Cerebellar nuclear complex (tissue), 1 donor: ENCODE measurements at places on chromosomes 3 and 15.
A peak's percentile ranks its signal among the peaks of the same experiment; 100 is the strongest.

DNA sequence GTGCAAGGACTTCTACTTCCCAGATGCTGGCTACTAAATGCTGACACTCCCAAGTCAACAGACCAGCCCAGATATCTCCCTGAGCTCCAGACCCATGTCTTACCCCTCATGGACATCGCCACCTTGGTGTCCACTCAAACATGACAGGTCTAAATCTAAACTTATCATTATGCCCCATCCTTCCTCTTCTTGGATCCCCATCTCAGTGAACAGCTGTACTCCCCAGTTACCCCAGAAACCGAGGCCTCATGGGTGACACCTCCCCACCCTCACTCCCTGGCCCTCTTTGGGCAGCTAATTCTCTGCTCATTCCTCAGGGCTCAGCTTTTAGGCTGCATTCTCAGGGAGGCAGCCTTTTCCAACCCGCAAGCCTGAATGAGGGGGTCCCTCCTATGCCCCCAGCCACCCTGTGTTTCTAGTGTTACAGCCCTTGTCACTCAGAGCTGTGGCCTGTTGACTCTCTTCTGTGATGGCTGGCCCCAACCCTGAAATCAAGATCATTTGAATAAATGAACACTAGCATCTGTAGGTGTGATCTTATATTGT lies 5.4 kb downstream of the EHD4 start:
- DNase-seq = no peak

GRCh38 chr15:33846862-33847261 lies 121.4 kb upstream of the CHRM5 start:
- DNase-seq = no peak

- no peak for DNase-seq
Measured at GRCh38 chr15:60400944-60401343, 3.2 kb upstream of the ANXA2 start.

DNA sequence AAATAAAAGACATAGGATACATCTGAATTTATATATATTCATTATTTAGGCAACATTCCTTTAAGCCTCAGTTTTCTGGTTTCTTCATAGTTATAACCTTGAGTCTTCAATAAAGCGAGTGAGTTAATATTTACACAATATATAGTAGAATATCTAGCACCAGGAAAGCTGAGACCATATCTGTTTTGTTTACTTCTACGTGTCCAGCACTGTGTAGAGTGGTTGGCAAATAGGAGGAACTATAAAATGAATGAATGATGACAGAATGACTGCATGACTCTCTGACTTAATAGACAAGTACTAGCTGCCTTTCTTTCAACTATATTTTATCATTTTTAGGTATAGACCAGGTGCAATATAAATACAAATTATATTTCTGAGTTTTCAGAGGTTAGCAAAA lies 197.8 kb upstream of the RBMS3 start:
- DNase-seq = no peak

DNA sequence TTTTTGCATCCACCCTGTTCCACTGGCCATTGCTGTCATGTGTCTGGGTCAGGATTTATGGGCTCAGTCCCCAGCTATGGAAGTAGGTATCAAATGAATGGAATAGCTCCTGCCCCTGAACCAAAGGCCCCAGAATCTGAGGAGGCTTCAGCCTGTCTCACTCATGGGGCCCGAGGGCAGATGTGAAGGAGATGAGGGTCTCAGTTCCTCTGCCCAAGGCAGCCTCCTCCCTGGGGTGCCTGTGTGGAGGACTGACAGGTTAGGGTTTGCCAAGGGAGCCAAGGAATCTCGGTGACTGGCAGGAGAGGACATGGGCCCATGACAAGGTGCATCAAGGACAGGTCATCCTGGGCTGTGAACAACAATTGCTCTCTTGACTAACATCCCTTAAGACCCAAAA lies 70.4 kb downstream of the CPN2 start:
- DNase-seq = no peak

DNA sequence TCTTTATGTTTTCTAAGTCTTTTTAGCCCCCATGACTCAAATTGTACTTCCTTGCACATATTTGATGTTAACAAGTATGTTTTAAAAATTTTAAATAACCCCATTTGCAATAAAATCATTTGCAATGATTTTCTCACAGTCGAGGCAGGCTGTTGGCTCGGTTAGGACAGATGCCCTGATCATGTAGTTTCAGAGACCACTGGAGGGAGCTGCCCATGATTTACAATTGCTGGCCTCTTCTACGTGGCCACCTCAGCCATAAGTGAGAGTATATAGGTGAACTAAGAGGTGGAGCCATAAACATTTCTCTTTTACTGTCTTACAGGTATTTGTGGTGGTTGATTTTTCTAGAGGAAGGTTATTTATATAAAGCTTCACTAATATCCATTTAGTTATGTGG lies 1.7 kb downstream of the DTWD1 start:
- DNase-seq = no peak

DNA sequence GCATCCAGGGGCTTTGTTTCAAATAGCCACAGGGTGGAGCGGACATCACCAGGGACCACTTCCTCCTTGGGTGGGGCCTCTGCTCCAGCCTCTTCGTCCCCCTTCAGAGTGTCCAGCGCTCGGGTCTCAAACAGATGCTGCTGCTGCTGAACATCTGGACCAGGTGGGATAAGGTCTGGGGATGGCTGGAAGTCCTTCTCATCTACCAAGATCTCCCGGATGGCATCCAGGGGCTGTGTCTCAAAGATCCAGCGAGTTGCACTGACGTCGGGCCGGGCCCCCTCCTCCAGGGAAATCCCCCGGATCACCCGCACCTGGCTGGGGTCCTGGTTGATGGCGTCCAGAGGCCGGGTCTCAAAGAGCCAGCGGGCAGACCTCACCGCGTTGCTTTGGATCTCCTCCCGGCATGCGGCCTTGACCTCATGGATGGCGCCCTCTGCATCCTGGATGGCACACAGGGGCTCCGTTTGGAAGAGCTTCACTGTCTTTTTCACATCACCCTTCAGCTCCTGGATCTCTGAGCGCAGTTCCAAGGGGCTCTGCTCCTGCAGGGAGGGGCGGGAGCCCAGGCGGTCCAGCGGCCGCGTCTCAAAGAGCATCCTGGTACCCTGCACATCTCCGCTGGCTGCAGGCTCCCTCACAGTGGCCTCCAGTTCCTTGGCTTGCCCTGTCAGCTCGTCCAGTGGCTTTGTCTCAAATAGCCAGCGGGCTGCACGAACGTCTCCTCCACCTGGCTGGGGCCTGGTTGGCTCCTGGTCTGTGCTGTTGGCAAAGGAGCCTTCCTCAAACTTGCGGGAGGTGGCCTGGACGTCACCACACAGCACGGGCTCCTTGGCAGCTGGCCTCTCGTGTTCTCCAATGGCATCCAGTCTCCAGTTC lies 3.9 kb downstream of the XIRP1 start:
- DNase-seq = no peak

DNA sequence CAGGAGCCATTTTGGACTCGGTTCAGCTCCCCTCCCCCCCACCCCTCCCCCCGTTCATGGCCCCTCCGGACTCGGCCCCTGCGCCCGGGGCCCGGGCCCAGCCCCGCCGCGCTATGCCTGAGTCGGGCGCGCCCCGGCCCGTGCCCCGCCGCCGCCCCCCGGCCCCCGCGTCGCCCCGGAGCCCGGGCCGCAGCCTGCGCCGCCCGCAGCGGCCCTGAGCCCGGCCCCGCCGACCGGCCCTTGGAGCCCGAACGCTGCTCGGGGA lies 155 bp downstream of the ACVR2B start:
- no peak for DNase-seq

- no peak for DNase-seq
Measured at GRCh38 chr3:121768452-121768851, 18.9 kb upstream of the GOLGB1 start.

DNA sequence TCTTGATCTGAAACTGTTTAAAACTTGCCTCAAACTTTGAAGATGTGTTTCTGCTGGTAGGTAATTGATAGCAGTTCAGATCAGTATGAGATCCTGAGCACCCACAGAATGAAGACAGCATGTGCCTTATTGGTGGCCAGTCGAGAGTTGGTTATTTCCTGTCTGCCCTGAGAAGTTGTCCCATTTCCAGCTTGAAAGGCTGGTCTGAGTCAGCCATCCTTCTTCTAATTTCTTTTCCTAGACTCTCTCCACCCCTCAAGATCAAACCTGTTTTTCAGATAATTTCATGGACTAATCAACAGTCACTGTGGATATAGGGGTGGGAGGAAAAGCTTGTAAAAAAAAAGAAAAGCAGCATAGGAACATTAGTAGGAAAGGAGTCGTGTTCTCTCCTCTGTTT lies 464.4 kb downstream of the FOXP1 start:
- no peak for DNase-seq

DNA sequence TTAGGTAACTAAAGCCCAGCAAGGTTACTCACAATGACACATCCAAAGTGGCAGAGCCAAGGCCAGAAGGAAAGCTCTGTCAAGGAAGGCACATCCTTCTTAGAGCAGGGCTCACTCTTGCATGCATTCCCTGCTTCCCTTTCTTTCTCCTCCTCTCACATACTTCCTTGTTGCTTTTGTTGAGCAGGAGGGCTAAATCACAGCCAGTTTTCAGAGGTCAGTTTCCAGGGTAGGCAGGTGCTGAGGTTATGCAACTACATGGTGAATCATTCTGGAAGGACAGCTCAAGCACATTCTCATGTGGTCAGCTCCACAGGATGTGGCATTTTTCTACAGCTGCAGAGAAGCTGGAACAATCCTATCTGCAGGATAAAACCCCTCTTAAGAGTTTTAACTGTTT lies 275.6 kb downstream of the ZNF621 start:
- no peak for DNase-seq

DNA sequence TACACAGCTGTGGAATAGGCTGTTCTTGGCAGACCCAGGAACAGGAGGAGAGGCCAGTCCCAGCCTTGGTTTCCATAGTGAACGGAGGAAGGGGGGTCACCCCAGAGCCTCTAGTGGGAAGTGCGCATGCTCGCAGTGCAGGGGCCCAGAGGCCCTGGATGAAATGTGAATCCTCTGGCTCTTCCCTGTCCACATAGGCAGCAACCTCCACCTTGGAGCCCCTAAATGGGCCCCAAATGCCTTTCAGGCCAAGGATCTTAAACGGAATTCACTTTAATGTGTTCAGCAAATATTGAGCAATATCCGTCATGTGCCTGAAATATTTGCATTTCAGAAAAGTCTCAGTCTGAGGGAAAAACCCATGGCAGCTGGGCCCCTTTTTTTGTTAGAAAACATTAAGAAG lies 3.3 kb upstream of the NDN start:
- DNase-seq = no peak

- DNase-seq = no peak
Measured at GRCh38 chr15:29937956-29938355, 115.7 kb upstream of the TJP1 start.

DNA sequence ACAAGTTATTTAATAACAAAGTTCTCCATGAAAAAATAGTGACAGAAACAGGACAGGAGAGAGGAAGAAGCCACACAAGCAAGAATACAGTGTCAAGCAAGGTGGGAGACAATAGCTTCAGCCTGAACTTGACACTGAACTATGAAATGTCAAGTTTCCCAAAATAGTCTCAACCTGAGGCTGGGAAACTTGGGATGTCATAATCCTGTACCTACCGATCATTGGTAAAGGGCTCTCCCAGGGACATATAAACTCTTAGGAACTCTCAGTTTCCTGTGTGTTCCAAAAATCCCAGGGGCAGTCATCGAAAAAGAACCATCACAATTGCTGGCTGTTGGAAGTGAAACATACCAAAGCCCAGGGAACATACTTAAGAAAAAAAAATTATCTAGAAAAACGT lies 211.6 kb downstream of the P3H2 start:
- no peak for DNase-seq

GRCh38 chr15:42548249-42549031 lies at the start of the genes HAUS2 and LRRC57:
HAUS2 (plus strand) TSS chr15:42548838; CDS start chr15:42548873, 35 bp downstream.
LRRC57 (minus strand) TSS chr15:42548793; CDS start chr15:42548434, 359 bp downstream.
- peak; percentile 34 for DNase-seq

- DNase-seq = no peak
Measured at GRCh38 chr3:98108162-98108561, 21.2 kb downstream of the OR5AC2 start.

DNA sequence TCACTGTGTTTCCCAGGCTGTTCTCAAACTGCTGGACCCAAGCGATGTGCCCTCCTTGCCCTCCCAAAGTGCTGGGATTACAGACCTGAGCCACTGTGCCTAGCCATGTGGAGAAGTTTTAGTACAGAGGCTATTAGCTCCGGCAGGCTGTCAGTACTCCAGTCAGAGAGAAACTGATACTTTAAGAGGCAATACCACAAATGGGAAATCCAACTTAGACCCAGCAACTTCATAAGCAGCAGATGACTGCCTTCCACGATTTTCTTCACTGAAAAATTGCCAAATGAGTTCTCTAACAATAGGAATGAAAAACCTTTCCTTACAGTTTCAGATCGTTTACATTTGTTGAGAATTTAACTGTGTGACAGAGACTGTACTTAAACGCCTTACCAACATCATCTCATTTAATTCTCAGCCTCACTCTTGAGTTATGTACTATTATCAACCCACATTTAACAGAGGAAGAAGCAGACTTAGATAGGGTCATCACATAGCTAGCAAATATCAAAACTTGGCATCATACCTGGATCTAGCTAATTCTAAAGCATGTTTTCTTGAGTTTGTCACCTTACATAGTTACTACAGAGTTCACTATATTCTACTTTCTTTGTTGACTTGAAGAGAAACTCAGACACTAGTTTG lies 127.4 kb downstream of the TCF12 start:
- no peak for DNase-seq

- DNase-seq = no peak
Measured at GRCh38 chr15:50117431-50118027, 1.5 kb downstream of the ATP8B4 start.

DNA sequence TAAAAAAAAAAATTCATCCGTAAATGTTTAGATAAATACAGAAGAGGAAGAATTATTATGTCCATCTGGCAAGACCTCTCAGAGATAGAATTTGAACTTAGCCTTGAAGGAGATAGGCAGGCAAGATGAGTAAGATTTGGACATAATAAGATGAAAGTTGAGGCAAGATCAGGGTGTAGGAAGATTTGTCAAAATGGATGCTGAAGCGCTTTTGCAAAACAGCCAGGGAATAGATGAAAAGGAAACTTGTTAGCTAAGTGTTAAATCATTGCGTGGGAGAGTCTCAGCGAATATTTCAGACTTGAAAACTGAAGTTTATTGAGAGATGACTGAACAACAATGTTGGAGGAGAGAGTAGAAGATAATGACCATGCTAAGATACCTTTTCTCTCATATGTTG lies 7.2 kb downstream of the BRK1 start:
- no peak for DNase-seq

- DNase-seq = no peak
Measured at GRCh38 chr3:17580901-17581300, 161.5 kb downstream of the TBC1D5 start.

GRCh38 chr3:72887705-72888545 lies at the start of gene GXYLT2:
GXYLT2 (plus strand) TSS chr3:72888046; CDS start chr3:72888234, 188 bp downstream.
- no peak for DNase-seq

- DNase-seq = no peak
Measured at GRCh38 chr3:189862385-189862998, 231.3 kb downstream of the TP63 start.

DNA sequence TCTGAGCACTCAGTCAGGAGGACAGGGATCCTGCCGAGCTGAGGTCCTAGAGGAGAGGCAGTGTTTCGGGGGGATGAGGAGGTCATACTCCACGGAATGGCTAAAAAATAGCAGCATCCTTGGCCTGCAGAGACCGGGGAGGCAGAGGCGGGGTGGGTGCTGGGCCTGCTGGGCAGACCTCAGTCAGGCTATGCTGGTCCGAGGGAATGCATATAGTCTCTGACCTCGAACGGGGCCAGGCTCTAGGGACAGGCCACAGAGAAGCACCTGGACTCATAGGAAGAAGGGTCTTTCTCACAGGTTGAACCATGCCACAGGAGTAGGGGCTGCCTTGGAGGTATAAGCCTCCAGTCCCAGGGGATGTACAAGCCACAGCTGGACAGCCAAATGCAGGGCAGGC lies 14.0 kb upstream of the SKIC8 start:
- no peak for DNase-seq
